ENCODE measurements at places on chromosomes 7 and 10.

GRCh38 chr7:48427671-48428070 lies 256.4 kb downstream of the ABCA13 start:
- no peak for DNase-seq

GRCh38 chr7:14389595-14389994 lies 400.1 kb upstream of the ETV1 start:
- no peak for DNase-seq

DNA sequence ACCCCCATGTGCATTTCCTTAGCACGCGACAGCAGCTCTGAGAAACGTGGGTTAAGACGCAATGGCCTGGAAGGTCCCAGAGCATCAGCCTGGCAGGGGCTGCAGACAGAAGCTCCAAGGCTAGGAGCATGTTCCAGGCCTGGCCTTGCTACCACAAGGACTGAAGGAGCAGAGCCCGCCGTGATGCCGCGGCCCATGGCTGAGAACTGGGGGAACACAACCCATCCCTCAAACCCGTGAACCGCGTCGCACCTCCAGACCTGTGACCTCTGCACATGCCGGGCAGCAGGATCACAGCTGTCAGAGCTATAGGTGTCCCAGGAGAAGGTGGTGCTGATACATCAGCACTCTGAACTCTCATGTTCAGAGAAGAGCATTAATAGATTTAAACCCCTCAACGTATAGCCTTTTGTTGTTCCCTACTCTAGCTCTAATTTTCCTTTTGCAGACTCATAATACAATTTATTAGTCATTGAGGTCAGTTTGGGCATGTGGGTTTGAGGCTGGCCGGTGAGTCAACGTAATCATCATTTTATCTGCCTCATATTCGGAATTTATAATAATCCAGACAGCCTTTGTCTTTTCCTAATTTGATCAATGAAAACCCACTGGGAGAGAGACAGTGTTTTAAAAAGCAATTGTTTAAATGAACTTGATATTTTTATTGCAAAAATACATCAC lies 222.5 kb upstream of the TCERG1L start:
- no peak for DNase-seq

GRCh38 chr10:75600833-75601232 lies 169.4 kb downstream of the LRMDA start:
- DNase-seq: no peak

DNA sequence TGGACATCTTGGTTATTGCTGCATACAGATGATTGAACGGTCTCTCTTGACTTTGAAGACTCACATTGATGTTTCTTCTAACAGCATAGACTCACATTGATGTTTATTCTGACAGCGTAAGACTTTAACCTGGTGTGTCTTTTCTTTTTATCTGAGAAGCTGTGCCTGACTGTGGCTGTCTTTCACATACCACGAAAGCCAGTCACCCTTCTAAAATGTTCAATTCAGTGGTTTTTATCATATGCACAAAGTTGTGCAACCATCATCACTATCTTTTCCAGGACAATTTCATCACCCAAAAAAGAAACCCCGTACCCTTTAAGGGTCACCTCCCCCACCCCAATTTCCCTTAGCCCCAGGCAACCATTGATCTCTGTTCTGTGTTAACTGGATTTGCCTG lies 24.7 kb downstream of the CELF2 start:
- DNase-seq: no peak

DNA sequence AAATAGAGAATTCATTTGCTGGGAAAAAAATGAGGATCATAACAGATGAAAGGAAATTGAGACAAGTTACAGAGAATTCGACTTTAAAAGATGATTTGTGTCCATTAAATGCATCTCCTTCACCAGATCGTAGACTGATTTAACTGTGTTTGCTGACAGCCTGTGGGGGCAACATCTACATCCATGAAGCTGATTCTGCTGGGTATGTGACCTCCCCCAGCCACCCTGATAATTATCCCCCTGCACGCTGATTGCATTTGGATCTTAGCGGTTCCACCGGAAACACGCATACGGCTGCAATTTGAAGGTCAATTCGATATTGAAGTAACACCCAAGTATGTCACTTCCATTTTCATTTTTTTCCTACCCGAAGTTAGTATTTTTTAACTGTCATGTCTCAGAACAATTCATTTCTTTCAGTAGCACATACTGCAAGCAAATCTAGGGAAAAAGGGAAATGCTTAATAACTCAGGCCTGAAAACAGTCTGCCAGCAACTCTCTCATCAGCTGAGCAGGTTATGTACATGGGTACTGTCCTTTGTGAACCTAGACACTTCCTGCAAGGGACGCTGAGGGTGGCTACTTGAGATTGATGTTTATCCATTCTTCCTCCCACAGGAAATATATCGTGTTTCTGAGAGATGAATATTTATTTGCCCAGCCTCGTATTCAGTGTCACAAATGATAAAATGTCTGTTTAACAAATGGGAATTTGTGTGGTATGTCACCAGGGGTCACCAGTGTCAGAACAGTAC lies 134.9 kb downstream of the ZNF22 start:
- no peak for DNase-seq

- DNase-seq: no peak
These were observed 1.8 kb upstream of the ZNF503 start for GRCh38 chr10:75403144-75403938.

- DNase-seq: no peak
These were observed 8.8 kb downstream of the BLVRA start for GRCh38 chr7:43767311-43767710.

GRCh38 chr7:120400806-120401455 lies 128.0 kb downstream of the KCND2 start:
- DNase-seq: no peak

GRCh38 chr10:68594405-68594804 lies 34.3 kb downstream of the TET1 start:
- no peak for DNase-seq

- DNase-seq: no peak
These were observed 41.3 kb upstream of the KMT2C start for GRCh38 chr7:152477079-152477478.

DNA sequence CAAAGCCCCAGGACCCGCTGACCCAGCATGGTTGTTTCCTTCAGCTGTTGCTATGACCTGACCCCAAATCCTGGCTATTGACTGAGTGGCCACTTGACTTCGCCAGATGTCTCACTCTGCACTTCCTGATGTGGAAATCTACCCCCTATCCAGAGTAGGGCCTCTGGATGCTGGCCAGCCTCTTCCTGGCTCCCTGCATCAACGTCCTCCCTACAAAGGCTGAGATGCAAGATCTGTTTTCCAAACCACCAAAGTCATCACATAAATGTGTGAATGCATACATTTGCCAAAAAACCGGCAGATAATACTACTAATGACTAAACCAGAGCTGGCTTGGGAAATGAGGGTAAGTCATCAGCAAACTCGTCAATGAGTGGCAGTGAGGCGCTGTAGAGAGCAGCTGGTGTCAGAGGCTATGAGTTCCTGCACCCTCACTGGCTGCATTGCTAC lies 70.4 kb downstream of the PYROXD2 start:
- DNase-seq: no peak

- no peak for DNase-seq
These were observed 15.4 kb upstream of the TSPAN13 start for GRCh38 chr7:16738011-16738688.

GRCh38 chr10:43204943-43205671 lies 61.8 kb downstream of the RASGEF1A start:
- no peak for DNase-seq

DNA sequence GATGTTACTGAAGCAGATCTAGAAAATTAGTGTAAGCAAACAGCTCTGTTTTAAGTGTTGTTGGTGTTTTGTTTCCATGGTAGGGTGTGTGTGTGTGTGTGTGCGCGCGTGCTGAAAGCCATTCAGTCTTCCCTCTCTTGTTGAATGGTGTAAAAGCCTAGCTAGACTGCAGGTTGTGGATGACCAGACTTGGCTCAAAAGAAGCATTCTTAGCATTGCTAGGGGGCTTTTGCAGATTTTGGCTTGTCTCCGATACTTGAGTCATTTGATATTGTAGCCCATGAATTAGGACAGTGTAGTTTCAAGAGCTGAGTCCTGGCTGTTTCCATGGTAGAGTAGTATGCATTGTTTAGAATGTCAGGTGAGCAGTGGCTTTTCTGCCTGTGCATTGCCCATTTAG lies 99.1 kb downstream of the SND1 start:
- DNase-seq: no peak

- no peak for DNase-seq
These were observed 104.6 kb downstream of the HIPK2 start for GRCh38 chr7:139673230-139673629.
